NCI-H1930 (cell line): ENCODE measurements at places on chromosomes 6 and 20.
A peak's percentile ranks its signal among the peaks of the same experiment; 100 is the strongest.

GRCh38 chr6:7731294-7731693 is 5.4 kb downstream of the BMP6 start:
- no peak for DNase-seq

GRCh38 chr6:359261-360035 is 32.1 kb upstream of the IRF4 start:
- no peak for DNase-seq

DNA sequence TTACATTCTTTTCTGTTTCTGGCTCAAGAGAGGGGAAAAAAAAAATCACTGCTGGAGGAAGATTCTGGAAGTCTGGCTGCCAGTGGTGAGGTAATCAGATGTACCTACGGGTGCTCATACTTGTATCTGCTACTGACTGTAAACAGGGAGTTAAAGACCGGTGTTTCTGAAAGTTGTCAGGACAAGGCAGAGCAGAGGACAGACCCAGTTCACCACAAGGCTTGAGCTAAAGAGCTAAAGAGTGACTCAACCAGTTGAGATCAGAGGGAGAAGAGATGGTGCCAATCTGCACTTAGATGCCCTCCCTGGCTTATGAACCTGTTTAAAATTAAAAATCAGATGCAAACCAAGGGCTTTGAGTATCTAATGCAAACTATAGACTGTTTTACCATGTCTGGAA is 55.4 kb downstream of the CEP162 start:
- no peak for DNase-seq

GRCh38 chr20:48880981-48881657 is 40.4 kb upstream of the ARFGEF2 start:
- DNase-seq, result no peak

- no peak for DNase-seq
These were observed 222.4 kb upstream of the JARID2 start for GRCh38 chr6:15023448-15023847.

GRCh38 chr6:16505711-16506357 is 255.4 kb downstream of the ATXN1 start:
- DNase-seq, result no peak

DNA sequence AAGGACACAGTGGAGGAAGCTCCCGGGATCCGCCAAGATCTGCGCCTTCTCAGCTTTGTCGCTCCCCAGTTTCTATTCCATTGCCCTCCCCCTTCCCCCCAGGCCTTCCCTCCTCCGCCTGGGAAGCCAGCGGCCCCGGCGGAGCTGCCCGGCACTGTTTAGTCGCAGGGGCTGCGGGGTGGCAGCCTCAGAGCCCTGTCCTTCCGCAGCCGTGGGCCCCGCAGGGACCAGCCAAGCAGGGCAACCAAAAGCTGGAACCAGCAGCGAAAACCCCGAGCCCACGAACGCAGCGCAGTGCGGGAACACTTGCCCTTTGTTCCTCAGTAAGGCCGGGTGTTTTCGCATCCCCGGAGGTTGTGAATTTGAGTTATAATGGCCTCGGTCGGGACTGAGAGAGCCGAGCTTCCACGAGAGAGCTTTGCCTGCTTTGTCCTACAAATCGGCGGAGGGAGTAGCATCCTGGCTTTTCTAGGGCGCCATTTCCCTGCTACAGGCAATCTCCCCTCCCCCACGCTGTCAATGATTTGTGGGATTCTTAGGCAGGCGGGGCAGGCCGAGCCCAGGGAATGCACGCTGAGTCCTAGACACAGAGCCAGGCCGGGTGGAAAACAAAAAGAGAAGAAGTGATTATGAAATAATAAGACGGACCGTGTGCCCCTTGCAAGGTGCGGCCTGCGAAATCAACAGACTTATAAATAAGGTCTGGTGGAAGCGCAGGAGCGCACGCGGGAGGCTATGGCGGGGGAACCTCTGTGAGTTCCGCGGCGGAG is 4.0 kb upstream of the TUBB2B start:
- DNase-seq, result peak; percentile 84

- DNase-seq, result no peak
These were observed 225.1 kb downstream of the UBE3D start for GRCh38 chr6:82840571-82840970.

- no peak for DNase-seq
These were observed 23.1 kb downstream of the CPNE5 start for GRCh38 chr6:36815962-36816735.

- DNase-seq, result no peak
These were observed 90.2 kb upstream of the RIPOR2 start for GRCh38 chr6:25025919-25026301.

- no peak for DNase-seq
These were observed 32.0 kb downstream of the KIF6 start for GRCh38 chr6:39693206-39693605.

- no peak for DNase-seq
These were observed 311.9 kb upstream of the JARID2 start for GRCh38 chr6:14934013-14934412.

- no peak for DNase-seq
These were observed 76.2 kb downstream of the ATXN1 start for GRCh38 chr6:16684896-16685554.

- DNase-seq, result no peak
These were observed 35.9 kb upstream of the MYB start for GRCh38 chr6:135145063-135145800.

- DNase-seq, result no peak
These were observed 35.1 kb downstream of the RBM38 start for GRCh38 chr20:57426271-57426689.

DNA sequence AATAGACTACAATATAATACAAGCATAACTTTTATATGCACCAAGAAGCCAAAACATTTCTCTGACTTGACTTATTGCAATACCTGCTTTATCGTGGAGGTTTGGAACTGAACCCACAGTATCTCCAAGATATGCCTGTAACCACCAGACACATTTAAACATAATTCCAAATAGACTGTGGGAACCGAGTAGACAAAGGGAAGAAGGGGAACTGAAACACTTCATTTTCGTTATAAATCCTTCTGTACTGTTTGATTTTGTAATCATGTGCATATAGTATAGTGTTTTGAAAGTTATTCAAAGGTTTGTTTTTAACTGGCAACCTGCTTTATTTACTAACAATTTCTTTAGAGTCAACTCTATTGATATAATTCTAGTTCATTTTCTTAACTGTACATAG is 154.9 kb upstream of the BEND6 start:
- no peak for DNase-seq

GRCh38 chr6:18386298-18386976 is 713 bp upstream of the RNF144B start:
- DNase-seq, result no peak

DNA sequence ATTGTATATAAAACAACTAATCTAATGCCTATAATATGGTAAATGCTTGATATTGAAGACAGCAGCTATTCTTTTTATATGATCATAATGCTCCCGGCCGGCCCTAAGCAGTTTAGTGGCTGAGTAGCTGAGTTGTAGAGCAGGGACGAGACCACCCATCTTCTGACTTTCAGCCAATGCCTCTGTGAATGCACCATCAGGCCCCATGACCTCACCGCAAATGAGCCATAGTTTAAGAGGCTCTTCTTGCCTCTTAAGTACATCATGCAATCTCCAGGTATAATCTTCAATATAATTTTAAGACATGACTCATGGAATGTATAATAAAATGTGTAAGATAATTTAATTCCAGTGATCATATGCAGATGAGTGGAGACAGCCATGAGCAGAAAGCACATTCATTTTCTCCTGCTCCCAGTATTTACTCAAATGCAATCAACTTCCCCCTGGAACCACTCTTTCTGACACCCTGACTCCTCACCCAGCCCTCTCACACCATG is 78.9 kb upstream of the SNX9 start:
- DNase-seq, result no peak

DNA sequence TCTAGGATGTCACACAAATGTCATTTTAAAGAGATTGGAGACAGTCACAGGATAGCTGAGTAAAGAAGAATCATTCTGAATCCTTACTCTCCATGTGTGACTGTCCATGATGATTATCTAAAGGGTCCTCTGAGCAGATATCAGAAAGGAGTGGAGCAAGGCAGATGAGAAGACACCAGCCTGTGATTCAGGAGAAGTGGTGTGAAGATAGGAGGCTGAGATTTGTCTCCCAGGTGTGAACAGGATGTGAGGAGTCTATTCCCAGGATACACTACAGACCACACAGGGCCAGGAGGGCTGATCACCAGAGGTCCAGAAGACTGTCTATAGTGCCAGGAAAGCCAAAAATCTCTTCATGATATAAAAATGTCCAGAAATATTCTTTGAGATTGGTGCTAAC is 27.0 kb downstream of the RWDD2A start:
- DNase-seq, result no peak

DNA sequence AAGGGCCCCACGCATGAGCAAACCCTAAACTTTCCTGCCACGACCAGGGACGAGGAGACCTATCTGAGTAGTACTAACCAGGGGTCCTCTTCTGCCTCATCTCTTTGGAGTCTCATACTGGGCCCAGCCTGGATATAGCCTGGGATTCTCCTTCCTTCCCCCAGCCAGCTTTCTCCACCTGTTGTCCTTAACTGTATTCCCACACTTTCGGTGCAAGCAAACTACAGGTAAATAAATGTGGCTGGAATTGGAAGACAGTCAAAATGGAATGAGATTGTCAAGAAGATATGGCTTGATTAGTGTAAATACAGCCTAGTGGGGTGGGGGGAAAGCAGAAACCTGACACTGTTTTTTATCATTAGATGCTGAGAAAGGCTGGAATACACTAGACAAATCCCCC is 23.5 kb upstream of the LY86 start:
- no peak for DNase-seq

- no peak for DNase-seq
These were observed 112.2 kb downstream of the IRF4 start for GRCh38 chr6:503610-504362.

DNA sequence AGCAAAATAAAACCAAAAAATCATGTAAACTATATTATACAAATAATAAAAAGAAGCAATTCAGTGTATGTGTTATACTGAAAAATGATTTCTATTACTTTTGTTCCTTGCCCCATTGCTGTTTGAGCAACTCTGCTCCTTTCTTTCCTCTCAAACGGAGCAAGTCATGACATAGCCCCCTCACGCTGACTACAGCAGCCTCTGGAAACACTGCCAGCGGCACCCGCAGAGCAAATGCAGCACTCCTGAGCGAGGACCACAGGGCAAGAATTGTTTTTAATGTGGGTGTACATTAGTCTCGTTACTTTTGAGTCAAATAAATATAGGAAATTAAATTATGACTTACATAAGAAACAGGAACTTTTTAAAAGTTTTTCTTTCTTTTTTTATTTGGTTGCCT is 350.1 kb upstream of the HSF2 start:
- no peak for DNase-seq

DNA sequence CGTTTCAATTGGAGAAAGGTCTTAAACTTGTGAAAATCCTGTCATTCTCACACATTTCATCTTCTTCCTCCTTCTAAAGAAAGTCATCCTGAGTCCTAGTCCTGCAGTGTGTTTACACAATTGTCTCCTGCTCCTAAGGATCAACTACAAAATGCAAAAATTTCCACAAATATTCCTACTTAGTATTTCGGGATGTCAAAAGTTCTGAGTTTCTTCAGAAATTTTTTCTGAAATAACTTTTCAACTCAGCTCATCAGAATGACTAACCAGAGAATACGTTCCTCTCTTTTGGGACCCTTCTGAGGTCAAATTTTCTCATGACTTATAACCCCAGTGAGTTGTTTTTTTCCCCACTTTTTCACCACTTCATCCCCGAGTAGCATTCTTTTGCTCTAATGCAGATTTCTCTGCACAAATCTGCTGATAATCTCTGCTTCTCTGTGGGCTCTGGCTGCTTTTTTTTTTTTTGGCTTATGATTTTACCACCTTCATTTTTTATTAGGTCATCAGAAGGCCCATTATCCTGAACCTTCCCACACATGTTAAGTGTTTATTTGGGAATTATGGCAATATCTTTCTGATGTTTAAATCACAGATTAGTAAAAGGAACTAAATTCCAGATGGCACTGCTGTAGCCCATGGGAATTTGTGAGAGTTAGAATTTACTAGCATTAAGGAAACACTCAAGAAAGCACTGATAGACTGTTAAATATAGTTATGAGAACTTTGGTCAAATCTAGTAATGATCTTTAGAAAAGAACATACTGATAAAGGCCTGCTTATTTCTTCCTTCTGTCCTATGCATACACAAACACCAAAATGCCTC is 41.4 kb downstream of the MAP3K5 start:
- no peak for DNase-seq

DNA sequence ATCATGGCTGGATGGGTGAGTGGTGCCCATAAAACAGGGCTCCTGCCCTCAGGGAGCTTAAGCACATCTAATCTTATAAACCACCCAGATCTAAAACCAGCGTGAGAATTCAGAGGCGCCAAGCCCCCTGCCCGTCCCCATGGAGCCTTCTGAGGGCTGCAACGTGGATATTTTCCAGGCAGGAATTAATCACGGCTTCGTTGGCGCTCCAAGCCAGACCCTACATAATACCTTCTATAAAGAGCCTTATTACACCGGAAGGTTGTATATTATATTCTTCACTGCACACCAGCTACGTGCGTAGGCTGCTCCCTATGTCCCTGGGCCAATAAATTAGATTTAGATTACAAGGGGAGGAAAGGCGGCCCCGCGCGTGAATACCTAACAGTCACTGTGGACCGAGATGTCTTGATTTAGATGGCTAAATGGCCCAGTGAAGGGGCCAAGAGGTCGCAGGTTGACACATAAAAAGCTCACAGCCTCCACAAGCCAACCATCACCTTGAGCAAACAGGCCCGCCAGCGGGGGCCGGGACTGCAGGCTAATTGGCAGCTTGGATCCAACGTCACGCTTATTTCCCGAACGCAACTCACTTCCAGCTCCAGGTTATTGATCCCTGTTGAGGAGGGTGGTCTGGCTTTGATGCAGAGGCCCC is 64.7 kb upstream of the APCDD1L start:
- no peak for DNase-seq

- no peak for DNase-seq
These were observed 543.6 kb upstream of the CITED2 start for GRCh38 chr6:139917951-139918630.

DNA sequence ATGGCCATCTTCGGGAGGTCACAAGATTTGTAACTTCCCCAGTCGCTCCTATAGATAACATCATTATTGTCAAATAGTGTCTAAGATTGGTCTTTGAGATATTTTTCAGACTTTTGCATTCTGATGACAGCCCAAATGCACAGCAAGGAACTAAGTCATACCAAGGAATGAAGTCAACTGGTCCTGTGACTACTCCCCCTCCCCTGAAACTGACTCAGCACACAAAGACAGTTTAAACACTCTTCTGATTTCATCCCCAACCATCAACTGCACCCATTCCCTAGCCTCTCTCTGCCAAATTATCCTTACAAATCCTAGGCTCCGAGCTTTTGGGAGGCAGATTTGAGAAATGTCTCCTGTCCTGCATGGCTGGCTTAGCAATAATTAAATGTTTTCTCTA is 139.4 kb downstream of the HS3ST5 start:
- no peak for DNase-seq

DNA sequence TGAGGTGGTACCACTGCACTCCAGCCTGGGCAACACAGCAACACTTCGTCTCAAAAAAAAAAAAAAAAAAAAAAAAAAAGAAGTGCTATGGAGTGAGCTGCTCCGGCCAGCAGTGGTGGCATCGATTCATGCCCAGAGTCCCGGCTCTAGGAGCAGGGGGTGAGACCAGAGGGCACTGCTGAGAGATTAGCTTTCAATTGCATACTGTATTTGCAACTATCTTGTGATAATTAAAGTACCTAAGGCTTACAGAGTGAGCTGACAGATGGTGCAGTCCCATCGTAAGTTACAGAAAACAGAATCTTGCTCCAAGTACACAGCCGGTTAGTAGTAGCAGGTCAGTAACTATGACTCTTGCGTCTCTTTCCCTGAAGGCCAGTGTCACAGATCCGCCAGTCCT is 31.5 kb downstream of the TMEM14B start:
- no peak for DNase-seq

- no peak for DNase-seq
These were observed 3.4 kb upstream of the GATA5 start for GRCh38 chr20:62479156-62479555.

- no peak for DNase-seq
These were observed 16.7 kb downstream of the LEMD2 start for GRCh38 chr6:33772082-33772830.
